Fibroblast of skin of right biceps (primary cell): ENCODE measurements at places on chromosomes 11 and 22.

- DNase-seq: no peak
Measured at GRCh38 chr11:17563961-17564686, 17.1 kb downstream of the OTOG start.

- DNase-seq: no peak
Measured at GRCh38 chr11:117823294-117823945, 1.1 kb downstream of the FXYD2 start.

DNA sequence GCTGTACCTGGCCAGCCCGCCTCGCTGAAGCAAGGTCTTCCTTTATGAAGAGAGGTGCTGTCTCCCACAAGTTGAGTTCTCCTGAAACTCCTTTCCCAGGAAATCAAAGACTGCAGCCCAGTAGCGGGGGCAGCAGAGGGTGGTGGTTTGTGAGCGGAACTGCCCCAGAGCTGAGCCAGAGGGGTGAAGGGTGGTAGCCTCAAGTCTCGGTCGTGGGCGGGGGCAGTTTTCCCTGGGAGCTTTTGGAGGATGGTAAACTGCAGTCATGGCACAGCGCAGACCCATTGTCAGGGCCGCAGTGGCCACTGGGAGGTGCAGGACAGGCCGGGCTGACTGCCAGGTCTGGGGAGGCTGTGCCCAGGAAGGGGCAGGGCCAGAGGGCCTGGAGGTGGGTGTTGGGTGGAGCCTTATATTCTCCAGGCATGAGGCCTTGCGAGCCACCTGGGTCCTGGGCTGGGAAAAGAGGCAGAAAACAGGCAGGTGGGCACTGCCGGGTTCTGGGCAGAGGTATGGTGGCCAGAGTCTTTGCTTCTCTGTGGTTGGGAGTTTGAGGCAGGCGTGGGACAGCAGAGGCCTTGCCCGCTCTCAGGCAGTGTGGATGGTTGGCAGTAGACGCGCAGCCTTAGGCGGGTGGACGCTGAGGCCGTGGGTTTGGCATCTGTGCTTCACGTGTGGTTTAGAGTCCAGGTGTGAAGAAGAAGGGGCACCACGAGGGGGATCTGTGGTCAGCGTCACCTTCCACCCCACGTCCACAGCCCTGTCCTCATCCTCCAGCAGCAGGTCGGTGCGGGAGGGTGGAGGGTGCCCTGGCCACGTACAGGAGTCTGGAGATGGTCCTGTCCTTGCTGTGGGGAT, 1176.4 kb downstream of the BRD1 start:
- DNase-seq: no peak

- no peak for DNase-seq
Measured at GRCh38 chr11:73262851-73263495, 9.2 kb upstream of the P2RY6 start.

DNA sequence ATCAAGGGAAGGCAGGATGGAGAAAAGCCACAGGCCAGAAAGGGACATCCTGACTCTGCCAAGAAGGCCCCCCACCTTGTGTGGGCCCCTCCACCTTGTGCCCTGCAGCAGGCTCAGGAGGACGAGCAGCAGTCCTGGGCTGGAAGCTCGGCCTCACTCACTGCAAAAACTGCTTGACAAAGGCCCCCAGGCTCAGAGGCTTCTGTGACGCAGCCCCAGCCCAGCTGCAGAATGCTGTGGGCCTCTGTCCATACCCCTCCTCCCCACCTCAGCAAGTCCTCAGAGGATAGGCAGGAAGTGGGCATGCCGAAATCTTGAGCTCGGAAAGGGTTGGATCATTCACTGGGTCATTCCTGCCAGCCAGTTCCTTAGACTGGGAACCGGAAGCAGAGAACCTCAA, 61.9 kb downstream of the NRXN2 start:
- DNase-seq: peak; percentile 84

GRCh38 chr22:45069925-45070324, 60.1 kb upstream of the PHF21B start:
- DNase-seq: no peak

GRCh38 chr11:62260261-62260953, 9.6 kb upstream of the SCGB2A2 start:
- no peak for DNase-seq

- DNase-seq: peak; percentile 74
Measured at GRCh38 chr11:67293090-67293489, 4.0 kb downstream of the ANKRD13D start.

DNA sequence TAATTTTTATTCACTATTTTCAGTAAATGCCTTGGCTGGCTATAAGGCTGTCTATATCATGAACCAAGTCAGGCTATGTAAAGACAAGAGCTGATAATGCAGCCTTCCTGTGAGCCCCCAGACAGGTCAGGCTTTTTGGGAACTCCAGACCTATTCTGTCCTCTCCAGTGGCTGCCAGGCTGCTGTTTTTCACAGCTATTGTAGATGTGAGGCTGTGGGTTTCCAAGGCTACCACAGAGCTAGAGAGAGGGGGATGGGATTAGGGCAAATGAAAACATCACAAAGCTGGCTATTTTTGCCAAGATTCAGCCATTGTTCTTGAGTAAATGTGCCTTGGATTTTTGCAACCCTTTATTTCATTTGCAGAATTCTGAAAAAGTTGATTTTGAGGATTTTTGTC, 55.7 kb upstream of the SORL1-AS1 start:
- DNase-seq: no peak

DNA sequence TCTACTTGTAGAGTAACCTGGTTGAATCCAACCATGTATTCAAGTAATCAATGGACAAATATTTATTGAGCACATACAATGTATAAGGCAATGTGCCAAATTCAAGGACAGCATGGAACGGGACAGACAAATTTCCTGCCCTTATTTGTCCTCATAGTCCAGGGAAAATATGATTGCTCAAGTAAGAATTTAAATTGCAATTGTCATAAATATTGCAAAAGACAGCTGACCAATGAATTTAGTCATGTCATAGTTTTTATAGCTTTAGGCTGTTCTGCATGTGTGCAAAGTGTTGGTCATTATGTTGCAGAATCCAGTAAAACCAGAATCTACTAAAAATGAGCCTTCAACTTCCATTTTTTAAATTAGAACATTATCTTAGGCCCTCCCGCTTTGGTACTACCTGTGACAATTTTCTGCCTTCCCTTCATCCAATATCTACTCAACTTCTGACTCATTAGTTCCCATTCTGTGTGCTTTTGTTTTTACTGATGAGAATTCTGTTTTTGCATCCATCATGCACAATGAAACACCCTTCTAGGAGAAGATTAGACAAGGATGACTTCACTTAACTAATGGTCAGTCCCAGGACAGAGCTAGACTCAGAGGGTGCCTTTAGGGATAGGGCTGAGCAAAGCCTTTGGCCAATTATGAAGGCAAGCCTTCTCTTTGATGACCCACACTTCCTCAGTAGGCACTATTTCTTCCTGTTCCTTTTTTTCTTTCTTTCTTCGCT, 45.8 kb upstream of the FIBIN start:
- DNase-seq: no peak

DNA sequence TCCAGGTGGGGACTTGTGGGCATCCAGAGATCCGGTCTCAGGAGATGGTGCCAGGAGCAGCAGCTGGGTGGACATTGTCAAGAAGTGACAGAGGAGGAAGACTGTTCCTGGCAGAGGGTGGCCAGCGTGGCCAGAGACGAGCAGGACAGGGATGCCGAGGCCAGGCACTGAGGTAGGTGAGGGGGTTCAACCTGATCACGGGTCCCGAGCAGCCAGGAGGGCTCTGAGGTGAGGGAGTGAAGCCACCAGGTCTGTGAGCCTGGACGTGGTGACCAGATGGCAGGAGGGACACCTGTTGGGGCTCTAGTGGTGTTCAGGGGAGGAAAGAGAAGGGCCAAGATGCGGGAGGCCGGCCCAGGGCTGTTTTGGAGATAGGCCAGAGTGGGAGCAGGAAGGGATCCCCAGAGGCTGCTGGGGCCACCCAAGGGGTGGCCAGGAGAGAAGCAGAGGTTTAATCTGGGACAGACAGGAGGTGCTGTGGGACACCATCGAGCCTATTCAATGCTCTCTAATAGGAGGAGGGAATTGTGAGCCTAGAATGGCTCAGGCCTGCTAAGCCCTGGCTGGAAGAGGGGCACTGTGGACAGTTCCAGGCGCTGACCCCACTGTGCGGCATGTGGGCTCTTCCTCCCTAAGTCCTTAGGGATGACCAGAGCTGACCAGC, 6.3 kb downstream of the PPM1F start:
- DNase-seq: no peak

DNA sequence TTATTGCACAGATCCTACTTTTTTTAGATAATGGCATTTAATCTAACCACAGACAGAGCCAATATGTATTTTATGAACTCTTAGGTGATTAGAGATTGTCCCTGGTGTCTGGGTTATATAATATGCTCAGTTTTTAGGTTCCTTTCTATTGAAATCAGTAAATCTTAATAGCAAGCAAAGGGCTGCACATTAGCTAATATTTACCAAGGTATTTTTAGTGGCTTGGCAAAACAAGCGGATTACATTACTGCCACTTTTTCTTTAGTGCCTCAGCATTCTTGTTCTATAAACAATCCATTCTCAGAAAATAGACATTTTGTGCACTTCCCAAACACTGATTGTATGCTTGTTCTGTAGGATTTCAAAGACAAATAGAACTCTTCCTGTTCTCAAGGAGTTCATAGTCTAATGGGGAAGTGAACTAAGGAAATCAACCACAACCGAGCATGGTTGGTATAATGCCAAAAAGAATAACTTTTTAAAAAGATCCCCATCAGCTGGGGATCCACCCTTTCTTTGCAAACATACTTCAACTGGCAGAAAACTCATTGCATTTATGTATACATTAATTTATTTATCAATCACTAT, 23.8 kb downstream of the KCNJ1 start:
- no peak for DNase-seq

DNA sequence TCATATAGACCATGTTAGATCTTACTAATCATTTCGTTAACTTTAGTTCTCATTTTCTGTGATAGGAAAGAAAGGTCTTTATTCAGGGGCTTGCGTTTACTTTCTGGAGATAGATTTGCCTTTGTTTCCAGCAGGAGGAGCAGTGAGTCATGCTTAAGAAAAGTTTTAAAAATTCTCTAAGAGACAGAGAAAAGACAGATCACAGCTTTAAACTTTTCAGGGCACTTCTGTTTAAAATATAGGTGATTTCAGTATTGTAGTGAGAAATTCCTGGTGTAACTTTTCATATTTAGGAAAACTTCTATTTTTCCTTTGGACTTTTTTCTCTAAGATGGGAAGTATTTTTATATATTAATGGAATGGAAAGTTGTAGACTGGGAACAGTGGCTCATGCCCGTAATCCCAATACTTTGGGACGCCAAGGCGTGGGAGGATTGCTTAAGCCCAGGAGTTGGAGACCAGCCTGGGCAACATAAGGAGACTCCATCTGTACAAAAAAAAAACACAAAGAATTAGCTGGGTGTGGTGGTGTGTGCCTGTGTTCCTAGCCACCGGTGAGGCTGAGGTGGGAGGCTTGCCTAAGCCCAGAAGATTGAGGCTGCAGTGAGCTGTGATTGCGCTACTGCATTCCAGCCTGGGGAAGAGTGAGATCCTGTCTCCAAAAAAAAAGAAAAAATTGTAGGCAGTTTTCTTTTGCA, 60.3 kb downstream of the ATXN10 start:
- peak; percentile 28 for DNase-seq

GRCh38 chr11:22957786-22958185, 97.5 kb upstream of the CCDC179 start:
- DNase-seq: no peak

DNA sequence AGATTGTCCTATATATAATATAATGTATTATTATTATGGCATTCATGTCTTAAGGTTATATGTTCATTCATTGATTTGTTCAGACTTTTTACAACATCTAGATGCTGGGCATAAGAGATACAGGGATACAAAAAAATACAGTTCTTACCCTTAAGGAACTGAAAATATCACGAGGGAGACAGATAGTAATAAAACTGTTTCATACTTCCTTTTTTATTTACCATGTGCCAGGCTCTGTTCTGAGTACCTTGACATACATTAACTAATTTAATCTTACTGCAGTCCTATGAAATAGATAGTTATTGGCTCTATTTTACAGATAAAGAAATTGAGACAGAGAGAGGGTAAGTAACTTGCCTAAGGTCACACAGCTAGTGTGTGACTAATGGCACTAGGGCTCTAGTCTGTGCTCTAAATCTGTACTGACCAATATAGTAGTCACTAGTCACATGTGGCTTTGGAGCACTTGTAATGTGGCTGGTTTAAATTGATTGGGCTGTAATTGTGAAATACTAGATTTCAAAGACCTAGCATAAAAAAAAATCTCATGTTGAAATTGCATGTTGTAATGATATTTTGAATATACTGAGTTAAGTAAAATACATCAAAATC, 21.3 kb downstream of the TRIM44 start:
- no peak for DNase-seq

DNA sequence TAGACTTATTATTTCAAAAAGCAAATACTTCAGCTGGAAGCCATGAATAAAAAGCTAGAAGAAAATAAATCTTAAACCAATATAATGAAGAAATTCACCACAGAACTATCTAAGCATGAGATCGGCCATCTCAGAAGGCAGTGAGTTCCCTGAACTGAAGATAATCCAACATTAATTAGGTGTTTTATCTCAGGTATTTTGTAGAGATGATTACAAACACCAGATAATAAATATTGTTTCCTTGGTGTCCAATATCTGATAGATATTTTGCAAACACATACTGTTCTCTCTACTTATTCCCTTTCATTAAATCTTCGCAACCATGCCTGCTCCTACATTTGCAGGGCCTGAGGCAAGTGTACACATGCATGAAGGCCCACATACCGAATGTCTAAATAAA, 26.0 kb upstream of the FAM181B start:
- DNase-seq: no peak

DNA sequence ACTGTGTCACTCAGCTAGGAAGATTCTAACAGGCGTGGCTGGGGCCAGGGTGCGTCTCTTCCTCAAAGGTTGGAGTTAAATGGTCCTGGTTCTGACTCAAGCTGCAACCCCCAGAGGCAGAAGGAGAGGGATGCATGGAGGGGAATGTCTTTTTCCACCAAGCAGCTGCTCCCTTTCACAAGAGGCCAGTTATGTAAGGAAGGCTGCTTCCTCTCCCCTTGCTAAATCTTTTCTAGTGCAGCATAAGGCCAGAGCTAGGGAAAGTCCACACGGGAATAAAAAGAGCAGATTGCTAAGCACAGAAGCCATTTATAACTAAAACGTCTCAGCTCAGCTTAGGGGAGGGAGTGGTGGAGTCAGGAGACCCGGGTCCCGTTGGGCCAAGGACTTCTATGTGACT, 10.0 kb downstream of the PVALB start:
- no peak for DNase-seq
